Foreskin keratinocyte (primary cell): ENCODE measurements at places on chromosomes 12 and 14.
A peak's percentile ranks its signal among the peaks of the same experiment; 100 is the strongest.

DNA sequence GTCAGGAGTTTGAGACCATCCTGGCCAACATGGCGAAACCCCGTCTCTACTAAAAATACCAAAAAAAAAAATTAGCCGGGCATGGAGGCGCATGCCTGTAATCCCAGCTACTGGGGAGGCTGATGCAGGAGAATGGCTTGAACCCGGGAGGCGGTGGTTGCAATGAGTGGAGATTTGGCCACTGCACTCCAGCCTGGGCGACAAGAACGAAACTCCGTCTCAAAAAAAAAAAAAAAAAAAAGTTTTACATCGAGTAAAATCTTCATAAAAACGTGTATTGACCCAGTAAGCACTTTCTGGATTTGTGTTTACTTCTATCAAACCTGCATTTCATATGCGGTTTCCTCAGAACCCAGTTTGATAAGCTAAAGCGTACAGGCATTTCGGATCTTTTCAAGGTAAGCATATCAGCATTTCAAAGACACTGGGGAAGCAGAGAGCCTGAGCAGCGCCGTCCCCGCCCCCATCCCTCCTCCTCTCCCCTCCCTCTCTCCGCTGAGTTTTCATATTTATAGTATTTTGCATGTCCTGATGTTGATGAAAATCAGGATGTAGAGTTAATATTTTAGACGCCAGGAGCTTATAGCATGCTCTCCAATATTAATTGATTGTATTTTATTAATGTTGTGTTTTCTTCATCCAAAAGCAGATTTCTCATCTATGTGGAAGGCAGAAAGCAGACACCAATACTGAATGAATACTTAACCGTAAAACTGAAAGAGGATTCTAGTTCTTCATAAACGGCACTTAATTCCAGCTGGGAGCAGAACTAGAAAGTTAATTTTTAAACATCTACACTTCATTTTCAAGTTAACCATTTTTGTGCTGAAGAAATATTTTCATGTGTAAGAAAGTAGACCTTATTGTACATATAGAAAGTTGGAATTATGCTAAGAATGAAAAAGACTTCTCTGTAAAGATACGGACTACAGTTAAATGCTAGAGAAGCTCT, 9.2 kb upstream of the HIP1R start:
- DNase-seq: no peak

DNA sequence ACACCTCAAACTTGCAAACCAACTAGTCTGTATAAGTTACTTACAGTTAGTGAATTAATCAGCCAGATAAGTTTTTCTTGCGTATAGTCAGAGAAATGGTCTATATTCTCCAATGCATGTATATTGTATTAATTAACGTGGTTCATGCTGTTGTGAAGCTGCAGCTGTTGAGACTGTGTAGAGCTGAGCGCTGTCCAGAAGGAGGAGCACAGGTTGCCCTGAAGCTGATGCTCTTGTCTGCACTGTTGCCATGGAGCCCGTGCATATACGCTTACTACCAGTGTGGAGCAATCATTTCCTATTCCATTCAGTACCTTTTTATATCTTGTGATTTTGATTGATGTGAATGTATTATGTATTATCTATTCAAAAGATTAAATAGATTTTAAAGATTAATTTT, 74.3 kb upstream of the ARID2 start:
- peak; percentile 35 for DNase-seq

DNA sequence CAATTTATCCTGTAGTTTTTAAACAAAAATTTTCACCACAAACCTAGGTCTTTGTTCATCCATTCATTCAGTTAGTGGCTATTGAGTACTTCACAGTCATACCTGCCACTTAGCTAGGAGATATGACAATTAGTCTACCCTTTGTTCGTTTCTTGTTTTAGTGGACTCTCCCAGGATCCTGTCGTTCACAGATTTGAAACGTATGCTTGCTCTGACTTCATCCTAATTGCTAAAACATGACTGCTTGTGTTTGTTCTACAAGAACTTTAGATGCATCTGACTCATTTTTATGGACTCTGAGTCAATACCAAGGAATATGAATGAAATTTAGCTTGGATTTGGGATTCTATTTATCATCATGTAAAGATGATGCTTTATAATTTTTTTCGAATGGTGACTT, 69.5 kb downstream of the TBC1D30 start:
- peak; percentile 54 for DNase-seq

GRCh38 chr12:64716839-64717455, 42.3 kb downstream of the GNS start:
- DNase-seq: no peak

GRCh38 chr14:99137913-99138571, 134.0 kb downstream of the BCL11B start:
- no peak for DNase-seq

GRCh38 chr14:75268633-75269550, 9.7 kb upstream of the FOS start:
- DNase-seq: no peak

GRCh38 chr12:87344699-87345098, 684.5 kb downstream of the C12orf50 start:
- no peak for DNase-seq

GRCh38 chr14:26138764-26139445, 458.9 kb downstream of the NOVA1 start:
- DNase-seq: peak; percentile 30

DNA sequence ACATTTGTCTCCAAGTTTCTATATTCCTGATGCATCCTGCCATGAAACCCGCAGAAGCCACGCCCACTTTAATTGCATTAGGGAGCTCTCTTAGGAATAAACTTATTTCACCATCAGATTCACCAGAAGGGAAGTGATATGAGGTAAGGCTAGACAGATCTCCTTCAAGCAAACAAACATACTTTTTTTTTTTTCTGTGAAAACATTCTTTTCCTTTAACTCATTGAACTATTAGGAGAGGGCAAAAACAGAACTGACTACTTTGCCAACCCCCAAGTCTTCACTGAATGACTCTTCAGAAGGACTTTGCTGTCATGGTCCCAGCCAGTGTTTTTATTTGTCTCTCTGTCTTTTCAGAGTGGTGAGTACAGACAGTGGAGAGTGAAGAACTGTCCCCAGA, 48.4 kb downstream of the GTF2A1 start:
- no peak for DNase-seq

DNA sequence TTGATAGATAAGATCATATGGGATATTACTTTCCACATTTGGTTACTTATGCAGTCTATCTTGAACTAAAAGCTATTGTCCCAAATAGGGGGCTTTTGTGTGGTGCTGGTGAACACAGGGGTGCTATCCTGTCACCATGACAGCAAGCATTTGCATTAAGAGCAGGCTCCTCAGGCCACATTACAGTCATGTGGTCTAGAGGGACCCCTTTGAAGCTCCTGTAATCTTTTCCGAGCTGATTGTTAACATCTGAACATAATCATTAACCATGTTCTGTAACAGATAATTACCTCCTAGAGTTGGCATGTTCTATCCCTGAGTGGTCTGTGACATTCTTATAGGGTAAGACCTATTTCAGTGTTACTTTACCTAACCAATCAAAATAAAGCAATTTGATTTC, 178.8 kb downstream of the KTN1 start:
- no peak for DNase-seq
